Stimulated activated CD4-positive, alpha-beta T cell treated with anti-CD3 and anti-CD28 coated beads, Interleukin-1b, Interleukin-23, amount 100 ng/mL, for 24 hours (primary cell): ENCODE measurements at places on chromosomes 6 and 20.

- no peak for DNase-seq
These were observed 132.0 kb downstream of the CDK19 start for GRCh38 chr6:110683241-110683640.

GRCh38 chr20:37651932-37652331 lies 41.9 kb upstream of the CTNNBL1 start:
- no peak for DNase-seq

GRCh38 chr6:165663736-165664558 lies 906 bp upstream of the PDE10A start:
- DNase-seq = no peak

GRCh38 chr6:40328386-40328985 lies 258.7 kb downstream of the LRFN2 start:
- peak; percentile 13 for DNase-seq

GRCh38 chr6:119189498-119189897 lies 111.0 kb upstream of the FAM184A start:
- no peak for DNase-seq

DNA sequence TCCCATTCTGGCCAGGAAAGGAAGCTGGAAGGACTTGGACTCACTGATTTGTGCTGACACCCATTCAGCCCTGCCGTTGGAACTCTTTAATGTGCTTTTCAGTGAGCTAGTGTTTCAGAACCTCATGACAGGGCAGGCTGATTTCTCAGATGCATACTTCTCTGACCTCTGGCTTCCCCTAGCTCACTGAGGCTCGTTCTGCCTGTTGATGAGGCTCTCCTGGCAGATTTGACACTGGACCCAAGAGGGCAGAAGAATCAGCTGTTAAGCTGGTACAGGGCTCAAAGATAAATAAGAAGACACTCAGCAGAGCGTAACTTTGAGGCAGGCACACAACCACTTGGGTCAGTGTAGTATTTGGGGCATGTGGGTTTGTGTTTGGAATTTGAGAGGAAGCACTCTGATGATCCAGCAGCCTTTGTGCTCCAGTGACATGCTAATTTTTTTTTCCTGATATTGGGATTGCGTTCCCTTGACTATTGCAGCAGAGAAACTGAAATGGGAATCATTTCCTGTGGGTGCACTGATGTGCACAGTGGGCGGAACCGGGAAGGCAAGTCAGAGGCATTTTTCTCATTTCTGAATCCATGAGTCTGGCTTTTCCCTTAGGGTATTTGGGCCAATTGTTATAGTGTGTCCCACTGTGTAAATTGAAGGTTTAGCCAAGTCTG lies 80.2 kb downstream of the CARMIL1 start:
- no peak for DNase-seq

DNA sequence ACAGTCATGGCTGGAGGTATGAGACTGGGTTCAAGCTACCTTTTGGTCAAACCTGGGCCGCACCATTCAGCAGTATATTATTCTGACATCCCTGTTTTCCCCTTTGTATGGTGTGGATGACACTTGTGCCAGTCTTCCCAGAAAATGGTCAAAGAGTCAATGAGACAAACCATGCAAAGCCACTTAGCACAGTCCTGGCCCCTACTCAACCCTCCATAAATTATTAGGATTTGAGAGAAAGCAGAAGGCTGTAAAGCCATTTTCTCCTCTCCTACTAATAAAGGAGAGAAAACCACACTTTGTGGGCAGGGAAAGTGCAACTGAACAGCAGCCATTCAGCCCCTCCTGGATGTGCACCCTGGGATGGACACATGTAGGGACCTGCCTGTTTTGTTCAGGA lies 236.2 kb downstream of the SLC24A3 start:
- DNase-seq = no peak

DNA sequence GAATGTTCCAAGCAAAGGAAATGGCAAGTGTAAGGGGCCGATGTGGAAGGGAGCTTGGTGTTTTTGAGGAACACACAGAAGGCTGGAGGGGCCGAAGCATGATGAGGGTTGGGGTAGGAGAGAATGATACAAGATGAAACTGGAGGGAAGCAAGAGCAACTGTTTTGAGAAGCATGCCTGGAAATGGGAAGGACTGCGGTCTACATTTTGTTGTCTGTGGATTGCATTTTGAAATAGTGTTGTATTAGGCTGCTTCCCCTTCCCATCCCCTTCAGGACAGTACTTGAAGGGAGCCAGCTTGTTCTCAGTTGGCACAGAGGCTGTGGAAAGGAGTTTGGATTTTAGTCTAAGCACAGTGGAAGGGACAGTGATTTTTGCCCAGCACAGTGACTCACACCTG lies 2.2 kb downstream of the TM9SF4 start:
- no peak for DNase-seq

- no peak for DNase-seq
These were observed 171.9 kb downstream of the JARID2 start for GRCh38 chr6:15417811-15418210.

DNA sequence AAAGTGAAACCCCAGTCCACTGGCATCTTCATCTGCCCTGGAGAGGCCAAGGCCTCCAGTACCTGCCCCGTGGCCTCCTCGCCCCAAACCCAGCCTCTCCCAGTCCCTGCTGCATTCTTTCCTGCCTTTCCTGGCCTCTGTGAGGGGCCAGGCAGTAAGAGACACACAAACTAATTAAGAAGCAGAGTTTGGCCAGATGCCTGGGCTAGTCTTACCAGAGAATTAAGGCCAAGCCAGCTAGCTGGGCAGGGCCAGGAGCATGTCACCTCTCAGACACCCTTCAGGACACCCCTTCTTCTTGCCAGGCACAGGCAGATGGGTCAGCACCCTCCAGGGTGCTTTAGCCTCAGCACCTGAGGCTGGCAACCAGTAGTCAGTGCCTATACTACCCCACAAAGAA lies 2.4 kb downstream of the MDGA1 start:
- DNase-seq = no peak

DNA sequence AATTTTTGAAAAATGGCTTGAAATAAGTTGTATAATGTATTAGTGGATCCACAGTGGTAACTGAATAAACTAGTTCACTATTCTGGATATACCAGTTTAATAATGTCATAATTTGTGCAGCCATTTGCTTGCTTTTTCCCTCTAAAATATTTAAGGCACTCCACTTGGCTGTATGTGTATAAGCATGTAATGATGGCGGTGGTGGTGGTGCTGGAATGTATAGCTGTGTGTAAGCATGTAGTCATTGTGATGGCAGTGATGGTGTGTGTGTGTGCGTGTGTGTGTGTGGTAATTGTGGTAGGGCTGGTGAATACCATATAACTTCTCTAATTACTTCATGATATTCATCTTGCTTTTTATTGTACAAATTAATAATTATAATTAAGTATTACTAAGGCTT lies 89.2 kb upstream of the HIVEP1 start:
- DNase-seq = no peak

DNA sequence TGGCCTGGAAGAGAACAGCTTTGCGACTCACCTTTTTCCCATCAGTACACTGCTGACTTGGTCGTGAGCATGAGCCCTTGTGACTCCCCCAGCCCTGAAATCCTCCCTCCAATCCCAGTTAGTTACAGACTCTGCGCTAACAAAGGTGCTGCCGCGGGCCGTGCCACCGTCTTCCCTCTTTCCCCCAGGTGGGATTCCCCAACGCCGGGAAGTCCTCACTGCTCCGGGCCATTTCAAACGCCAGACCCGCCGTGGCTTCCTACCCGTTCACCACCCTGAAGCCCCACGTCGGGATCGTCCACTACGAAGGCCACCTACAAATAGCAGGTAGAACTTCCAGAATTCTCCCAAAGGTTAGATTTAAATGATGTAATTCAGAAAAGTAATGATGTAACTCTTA lies 16.1 kb downstream of the MTG2 start:
- DNase-seq = no peak

DNA sequence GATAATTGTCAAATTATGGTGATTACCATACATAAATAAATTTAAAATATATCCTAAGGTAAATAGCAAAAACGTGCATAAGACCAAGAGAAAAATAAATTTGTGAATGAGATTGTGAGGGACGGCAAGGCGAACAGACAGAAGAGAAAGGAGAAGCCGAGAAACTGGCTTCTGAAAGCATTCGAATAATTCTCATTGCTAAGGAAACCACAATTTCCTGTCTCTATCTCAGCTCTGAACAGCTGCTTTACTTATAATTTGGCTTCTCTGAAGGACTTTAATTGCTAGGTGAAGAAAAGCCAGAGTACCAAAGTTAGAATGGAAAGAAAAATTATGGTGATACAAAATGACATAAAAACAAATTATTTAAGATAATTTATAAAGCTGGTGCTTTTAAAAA lies 79.0 kb upstream of the RGS17 start:
- no peak for DNase-seq

- DNase-seq = no peak
These were observed 10.2 kb upstream of the BEND6 start for GRCh38 chr6:56944661-56945060.

DNA sequence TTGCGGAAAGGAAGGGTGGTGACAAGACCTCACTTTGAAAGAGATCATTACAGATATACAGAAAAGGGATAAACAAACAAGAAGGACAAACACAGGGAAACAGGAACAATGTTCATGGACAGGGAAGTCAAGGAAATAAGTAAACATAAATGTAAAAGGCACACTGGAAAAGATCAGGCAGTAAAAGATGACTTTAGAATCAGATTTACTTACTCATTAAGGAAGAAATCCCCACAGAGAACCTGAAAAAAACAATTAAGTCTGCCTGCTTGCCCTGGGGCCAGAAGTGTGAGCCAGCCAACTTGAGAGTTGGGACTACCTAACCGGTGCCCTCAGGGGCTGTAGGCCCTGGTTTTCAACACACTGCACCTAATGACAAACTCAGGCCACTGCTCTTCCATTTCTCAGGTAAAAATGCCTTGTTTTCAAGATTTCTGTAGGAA lies 1.7 kb downstream of the APMAP start:
- no peak for DNase-seq

DNA sequence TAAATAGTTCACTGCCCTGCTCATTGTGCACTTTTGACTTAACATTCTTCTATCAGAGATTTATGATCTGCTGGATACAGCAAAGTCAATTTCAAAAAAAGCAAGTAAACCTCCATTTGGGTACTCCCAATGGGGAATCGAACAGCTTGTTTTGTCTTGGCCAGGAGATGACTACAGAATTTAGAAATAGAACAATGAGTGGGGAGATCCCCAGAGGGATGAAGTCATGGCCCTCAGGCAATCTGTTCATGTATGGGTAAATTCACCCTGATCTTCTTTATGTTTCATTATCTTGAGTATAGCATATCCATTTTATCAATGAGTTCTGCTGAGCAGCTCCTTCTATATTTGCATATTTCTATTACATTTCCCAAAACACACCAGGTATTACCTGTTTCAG lies 1681.9 kb downstream of the HACE1 start:
- no peak for DNase-seq

- peak; percentile 13 for DNase-seq
These were observed 916 bp upstream of the SUN5 start for GRCh38 chr20:33005132-33005566.

- DNase-seq = no peak
These were observed 24.1 kb downstream of the KLHL32 start for GRCh38 chr6:96948631-96949030.

DNA sequence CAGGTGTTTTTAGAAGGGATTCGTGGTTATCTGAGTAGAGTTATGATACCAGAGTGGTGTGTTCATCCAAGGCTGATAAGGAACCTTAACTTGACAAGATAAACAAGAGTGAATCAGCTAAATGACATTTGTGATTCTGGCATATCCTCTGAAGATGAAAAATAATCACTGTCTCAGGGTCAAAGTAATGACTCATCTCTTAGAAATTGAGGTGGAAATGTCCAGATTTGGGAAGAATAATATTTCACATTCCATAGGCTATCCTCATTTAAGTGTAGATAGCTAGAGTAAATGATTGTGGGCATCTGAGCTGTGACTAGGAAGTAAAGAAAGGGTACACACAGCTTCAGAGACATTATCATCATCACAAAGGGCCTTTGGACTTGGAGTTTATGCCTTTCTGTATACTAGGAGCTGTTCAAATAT lies 255.7 kb downstream of the GJA1 start:
- DNase-seq = no peak

DNA sequence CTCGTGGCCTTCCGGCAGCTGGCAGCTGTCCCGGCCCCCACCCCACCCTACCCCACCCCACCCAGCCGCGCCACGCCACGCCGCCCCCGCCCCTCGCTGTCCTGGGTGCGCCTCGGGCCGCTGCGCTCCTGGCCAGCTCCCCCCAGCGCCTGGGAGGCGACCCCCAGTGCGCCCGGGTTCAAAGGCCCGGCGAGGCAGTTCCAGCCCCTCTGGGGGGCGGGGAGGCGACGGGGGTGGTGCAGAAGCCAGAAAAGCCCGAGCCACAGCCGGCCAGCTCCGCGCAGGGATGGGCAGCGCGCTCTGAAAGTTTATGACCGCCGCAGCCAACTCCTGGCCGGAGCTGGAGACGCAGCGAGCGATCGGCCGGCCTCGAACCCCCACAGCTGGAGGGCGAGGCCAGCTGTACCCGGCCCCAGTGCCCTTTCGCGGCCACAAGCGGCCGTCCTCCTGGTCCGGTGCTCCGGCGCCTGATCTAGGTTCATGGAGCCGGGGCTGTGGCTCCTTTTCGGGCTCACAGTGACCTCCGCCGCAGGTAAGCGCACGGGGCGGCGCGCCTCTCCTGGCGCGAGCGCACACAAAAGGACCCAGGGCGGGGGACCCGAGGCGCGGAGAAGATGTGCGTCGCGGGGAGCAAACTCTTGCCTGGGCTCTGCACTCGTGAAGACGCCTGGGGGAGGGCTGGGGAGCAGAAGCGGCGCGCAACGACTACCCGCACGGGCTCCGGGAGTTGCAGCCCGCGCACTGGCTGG lies at the start of gene EDN3:
EDN3 (plus strand) TSS at position 279 of the 749 bp plus-strand sequence; CDS start at position 481, 202 bp downstream.
- no peak for DNase-seq

- DNase-seq = peak; percentile 39
These were observed 4.0 kb downstream of the CDKN1A start for GRCh38 chr6:36682328-36683144.

DNA sequence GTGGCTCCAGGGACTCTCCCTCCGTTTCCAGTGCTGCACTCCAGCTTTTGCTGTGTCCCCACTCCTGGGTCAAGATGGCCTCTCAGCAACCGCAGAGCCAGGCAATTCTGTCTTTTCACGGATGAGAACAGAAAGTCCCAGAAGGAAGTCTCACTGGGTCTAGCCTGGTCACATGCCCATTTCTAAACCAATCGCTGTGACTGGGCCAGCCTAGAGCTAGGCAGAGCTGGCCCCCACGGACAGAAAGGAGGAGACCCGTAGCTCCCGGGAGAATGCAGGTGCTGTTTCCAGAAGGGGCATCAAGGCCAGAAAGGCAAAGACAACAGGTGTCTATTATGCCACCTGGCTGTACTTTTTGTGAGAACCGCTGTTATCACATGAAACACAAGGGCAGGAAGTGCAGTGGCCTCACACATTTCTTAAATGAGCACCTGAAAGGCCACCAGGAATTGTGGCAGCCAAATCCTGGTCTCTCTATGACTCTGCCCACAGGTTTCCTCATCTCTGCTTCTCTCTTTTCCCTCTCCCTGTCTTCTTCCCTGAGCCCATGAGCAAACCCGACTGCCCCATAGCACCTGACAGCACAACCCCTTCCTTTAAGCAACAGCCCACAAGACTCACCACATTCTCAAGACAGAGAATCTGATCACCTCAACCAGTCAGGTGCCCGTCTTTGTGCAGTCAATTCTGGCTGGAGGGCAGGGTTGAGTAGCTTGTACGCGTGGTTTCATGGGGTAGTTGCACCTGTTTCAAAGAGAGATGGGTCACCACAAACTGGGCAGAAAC lies 37.1 kb upstream of the B4GALT5 start:
- DNase-seq = no peak
